ENCODE measurements at places on chromosomes 7 and 10.

DNA sequence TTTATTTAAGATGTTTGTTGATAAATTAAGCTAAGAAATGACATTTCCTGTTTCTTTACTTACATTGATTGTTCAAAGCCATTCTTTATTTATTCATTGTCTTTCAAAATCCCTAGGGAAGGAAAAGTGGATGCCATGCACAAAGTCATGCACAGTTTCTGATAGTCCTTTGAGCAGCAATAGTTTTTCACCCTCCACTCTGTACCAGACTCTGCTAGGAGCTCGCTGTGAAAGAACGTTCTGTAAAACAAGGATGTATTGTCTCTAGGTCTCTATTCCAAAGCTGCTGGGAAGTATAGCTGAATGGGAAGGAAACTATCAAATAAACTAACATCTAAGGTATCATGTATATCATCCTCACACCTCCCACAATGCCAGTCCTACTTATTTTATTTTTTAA is 7.8 kb upstream of the NOC3L start:
- DNase-seq, result no peak

DNA sequence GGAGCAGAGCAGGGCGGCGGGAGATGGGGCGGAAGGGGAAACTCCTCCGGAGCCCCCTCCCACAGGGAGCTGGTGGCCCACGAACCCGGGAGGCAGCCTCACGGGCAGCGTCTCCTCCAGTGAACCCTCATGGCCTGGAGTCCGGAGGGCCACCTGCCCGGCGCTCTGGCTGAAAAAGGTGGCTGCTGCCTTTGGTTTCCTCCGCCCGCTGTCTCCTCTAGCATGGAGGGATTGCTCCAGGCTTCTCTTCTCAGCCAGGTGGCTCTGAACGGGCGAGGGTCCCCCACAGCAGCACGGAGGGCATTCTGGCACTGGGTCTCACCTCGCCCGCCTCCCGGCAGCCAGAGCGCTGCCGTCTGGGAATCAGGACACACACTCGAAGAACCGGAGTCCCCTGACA is 177.3 kb upstream of the PFKP start:
- DNase-seq, result no peak

GRCh38 chr10:3294919-3295581 is 122.5 kb upstream of the PITRM1 start:
- no peak for DNase-seq

DNA sequence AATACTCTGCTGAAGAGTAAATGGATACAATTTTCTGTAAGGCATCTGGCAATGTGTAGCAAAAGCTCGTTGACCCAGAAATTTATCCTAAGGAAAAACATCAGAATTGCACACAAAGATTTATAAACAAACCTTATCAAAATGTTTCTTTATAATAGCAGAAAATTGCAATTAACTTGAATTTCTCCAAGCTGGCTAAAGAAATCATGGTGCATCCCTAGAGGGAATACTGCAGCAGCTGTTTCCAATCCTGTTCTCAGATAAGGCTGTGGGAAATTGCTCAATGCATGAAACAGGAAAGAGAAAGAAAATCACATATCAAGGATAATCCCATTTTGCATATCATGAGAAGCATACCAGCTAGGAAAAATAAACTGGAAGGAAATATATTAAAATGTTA is 18.7 kb downstream of the TACR2 start:
- DNase-seq, result no peak

- no peak for DNase-seq
These were observed 223.1 kb downstream of the CUX1 start for GRCh38 chr7:102040569-102040968.

DNA sequence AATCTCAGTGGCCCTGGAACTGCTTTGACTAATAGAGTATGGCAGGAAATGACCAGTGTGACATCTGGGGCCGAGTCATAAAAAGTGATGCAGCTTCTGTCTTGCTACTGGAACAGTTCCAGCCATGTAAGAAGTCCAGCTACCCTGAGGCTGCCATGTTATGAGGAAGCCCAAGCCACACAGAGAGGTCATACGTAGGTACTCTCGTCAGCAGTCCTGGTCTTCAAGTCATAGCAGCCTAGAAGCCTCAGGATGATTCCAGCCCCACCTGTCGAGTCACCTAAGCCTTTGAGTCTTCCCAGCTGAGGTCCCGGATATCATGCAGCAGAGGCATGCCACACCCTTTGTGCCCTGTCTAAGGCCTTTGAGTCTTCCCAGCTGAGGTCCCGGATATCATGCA is 92.1 kb downstream of the PPP1R3C start:
- no peak for DNase-seq

DNA sequence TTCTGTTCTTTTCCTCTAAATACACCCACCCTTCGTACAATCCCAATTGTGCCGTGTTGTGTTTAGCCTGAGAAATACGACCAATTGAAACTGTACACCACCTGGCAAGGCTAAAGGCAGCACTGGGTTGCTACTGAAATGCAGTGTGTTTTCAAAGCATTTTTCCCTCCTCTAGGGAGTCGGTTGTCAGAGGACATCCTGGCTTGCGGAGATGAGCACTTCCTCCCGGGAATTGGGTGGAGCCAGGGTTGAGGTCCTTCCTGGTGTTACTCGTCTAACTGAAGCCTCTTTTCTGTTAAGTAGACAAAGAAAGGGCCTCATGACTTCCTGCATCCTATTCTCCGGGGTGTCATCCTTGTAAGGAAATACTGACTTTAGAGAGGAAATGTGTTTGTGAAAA is 133.5 kb downstream of the MTPAP start:
- DNase-seq, result no peak

DNA sequence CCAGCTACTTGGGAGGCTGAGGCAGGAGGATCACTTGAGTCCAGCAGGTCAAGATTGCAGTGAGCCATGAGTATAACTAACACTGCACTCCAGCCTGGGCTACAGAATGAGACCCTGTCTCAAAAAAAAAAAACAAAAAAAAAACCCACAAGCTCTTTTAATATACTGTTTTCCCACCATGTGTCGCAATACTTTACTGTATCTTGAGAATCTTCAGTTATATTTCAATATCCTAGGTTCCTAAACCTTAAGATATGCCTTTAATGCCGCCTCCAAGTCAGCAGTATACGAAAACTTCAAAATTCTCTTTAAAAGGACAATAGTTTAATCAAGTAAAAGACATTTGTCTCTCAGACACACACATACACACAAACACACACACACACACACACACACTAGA is 62.8 kb downstream of the TAF3 start:
- DNase-seq, result no peak

DNA sequence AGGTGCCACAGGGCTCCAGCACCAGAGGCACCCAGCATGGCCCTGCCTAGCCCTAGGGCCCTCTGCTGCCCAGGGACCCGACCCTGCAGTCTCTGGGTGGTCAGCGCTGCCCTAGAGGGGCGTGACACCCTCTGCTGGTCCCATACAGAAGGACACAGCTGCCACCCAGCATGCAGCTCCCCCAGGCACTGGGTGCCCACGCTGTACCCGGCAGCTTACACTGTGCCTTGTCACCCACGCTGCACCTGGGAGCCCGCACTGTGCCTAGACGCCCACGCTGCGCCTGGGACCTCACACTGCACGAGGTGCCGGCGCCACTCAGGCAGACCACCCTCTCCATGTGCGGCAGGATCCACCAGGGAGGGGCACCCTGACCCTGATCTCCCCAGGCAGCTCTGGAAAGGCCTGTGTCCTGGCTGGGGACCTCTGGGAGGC is 55.2 kb downstream of the PWWP2B start:
- peak; percentile 55 for DNase-seq

DNA sequence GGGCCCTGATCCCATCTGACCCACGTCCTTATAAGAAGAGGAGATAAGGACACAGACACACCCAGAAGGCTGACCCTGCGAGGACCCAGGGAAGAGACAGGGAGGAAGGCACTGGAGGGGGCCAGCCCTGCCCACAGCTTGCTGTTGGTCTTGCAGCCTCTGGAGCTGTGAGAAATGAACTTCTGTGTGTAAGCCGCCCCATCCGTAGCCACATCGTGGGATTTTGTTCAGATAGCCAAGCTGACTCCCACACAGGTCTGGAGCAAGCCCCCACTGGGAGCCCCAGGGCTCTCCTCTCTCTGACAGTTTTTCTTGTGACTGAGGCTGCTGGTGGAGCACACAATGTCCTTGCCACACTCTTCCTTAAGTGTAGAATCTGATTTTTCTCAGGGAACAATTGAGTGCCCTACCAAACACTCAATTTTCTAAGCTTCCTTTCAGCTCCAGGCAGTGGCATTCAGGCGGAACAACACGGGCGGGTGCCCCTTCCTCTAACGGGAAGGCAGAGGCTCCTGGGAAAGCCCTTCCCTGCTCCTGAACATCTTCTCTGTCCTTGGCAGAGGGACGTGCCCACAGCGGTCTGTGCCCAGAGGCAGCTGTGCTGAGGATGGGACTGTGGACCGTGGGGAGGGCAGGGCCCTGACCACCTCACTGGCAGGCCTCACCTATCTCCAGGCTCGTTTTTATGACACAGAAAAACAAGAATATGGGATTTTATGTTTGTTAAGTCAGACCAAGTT is 160.6 kb upstream of the SHH start:
- no peak for DNase-seq

DNA sequence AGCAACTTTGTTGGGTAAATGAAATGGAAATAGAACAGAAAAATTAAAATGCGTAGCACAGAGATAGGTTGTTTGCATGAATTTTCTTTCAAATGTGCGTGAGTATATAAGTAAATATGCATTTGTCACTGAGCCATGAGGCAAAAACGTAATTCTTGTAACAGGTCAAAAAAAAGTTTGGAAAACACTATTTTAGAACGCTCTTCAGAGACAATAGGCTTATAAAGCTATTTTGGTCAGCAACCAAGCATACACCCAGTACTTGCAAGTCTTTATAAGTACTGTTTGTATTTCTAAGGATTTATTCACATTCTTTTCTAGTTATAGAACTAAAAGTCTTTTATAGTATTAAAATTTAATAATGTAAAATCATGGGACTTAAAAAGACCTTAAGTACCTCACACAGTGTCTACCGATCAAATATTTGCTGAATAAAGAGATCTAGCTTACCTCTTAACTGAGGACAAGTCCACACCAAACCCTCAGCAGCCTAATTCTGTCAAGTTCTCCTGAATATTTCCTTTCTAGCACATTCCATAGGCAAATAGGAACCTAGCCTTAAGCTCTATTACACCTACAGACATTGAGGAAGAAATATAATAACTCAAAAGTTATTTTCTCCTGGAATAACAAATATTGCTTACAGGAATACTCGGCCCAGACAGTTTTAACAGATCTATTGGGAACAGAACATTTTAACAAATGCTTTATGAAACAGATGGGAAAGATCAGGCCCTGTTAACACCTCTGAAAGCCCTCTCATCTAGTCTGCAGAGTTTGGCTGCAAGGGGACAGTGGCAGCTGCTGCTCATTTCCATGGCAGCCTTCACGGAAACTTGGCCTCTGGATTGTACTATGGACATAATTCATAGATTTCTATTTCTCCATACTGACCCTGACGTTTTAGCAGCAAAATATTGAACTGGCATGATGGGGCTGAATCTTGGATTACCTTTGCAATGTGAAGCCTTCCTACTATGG is 8.8 kb downstream of the CRPPA start:
- DNase-seq, result no peak

DNA sequence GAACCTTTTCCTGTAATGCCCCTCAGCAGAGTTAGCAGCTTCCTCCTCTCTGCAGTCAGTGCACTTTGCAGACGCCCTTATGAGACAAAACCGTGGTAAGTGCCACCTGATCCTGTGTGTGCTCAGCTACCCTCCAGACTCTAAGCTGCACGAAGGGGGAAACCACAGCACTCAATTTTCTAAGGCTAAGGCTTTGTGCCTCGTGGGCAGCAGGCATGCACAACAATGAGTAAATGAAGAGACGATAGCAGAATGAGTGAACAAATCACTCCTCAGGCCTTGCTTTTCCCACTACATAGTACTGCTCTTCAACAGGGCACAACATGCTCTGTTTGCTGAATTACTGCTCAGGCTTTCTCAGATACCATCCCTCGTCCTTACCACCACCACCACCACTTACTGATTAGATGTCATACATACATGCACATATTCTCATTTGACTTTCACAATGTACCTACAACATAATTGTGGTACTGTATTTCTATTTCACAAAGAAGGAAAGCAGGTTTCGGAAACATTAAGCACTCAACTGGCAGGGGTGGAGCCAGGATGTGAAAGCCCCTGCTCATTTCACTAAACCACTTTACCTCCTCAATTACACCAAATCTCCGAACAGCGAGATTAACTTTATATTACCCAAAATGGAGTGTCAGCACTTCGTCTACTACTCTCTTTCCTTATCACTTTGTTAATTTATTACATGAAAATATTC is 85.4 kb downstream of the ICA1 start:
- DNase-seq, result peak; percentile 62

Data from activated naive CD8-positive, alpha-beta T cell treated with anti-CD3 and anti-CD28 coated beads for 36 hours (primary cell).